ENCODE measurements at places on chromosomes 5 and 9.

DNA sequence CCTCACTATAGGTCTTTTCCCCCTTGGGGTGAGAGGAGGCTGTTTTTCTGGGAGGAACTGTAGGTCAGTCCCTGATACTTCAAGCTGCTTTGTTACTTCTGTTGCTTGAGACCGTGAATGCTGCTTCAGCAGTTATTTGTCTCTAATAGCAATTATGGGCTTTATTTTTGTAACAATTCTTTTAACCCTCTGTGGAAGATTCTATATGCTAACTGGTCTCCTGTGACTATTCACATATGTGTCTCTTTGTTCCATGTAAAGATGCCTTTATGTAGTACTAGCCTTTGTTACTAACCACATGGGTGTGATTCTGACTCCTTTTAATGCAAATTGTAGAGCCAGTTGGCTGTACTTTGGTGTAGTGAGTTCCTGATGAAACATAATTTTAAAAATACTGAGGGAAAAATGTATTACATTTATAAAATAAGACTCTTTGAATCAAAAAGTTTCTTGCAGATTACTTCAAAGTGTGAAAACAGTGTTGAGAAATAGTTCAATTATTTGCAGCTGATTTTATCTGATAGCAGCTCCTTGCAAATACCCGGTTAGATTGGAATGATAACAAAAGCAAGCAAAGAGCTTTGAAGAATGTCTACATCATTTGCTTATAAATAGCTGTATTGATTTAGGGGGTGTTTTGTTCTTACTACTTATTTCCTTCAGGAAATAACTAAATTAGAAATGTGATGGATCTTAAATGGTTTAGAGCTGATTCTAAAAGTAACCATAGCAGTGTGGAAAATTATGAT, 46.6 kb downstream of the ANGPTL2 start:
- no peak for DNase-seq

DNA sequence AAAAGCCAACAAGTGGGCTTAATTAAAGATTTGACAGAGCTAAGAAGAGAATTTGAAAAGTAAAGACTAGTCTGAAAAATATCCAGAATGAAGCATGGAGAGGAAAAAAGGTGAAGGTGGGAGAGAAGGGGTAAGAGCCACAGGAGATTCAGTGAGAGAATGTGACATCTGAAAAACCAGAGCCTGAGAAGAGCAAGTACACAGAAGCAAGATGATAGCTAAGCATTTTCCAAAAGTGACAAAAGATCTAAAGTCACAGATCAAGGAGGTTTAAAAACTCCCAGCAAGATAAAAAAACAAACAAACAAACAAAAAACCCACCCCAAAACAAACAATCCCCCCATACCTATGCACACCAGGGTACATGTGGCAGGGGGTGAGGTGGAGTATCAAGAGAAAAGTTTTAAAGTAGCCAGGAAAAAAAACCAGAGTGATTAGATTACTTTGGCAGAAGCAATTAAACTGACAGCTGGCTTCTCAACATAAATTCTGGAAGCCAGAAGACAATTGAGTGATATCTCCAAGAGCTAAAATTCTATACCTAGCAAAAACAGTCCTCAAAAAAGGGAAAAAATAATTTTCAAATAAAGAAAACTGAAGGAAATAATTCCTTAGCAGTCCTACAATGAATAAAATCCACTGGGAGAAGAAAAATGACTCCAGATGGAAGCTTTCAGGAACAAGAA, 111.4 kb downstream of the RAPGEF6 start:
- no peak for DNase-seq

GRCh38 chr9:79325501-79325900, 246.3 kb upstream of the TLE4 start:
- no peak for DNase-seq

DNA sequence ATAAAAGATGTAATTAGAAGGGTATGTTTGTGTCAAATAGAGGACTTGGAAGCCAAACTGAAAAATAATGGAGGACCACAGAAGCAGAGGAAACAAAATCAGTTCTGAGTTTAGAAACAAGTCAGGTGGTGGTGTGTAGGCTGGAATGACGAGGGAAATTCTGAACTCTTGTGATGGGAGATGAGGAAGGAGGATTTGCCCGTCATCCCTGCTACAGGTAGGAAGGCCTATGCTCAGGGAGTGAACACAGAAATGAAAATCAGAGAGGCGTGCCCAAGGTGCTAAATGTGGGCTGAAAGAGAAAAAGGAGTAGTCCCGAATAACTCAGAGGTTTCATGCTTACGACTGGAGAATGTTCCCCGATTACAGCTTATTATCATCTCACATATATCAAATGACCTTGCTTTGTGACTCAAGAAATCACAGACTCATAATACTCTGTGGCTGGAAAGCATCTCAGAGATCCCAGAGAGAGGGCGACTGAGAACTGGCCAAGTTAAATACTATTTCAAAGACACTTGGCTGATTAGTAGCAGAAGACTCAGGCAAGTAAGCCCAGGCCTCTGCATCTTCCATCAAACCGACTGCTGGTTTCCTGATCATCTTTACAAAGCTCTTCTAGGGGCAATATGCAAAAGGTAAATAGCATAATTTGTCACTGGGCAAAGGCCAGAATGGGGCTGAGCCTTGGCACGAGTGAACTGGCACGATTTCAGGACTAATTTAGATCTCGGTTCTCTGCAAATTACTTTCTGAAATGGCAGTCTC, 126.0 kb downstream of the SUSD1 start:
- DNase-seq, result no peak

GRCh38 chr9:87115785-87116184, 168.5 kb upstream of the GAS1 start:
- no peak for DNase-seq

- no peak for DNase-seq
Measured at GRCh38 chr5:134403951-134404350, 7.7 kb downstream of the CDKN2AIPNL start.

- peak; percentile 8 for DNase-seq
Measured at GRCh38 chr9:75378036-75378435, 289.7 kb downstream of the OSTF1 start.

- no peak for DNase-seq
Measured at GRCh38 chr5:14251733-14252132, 108.6 kb downstream of the TRIO start.

- no peak for DNase-seq
Measured at GRCh38 chr9:116027951-116028350, 125.6 kb upstream of the PAPPA start.

GRCh38 chr5:134515801-134516200, 9.7 kb upstream of the JADE2 start:
- DNase-seq, result no peak

DNA sequence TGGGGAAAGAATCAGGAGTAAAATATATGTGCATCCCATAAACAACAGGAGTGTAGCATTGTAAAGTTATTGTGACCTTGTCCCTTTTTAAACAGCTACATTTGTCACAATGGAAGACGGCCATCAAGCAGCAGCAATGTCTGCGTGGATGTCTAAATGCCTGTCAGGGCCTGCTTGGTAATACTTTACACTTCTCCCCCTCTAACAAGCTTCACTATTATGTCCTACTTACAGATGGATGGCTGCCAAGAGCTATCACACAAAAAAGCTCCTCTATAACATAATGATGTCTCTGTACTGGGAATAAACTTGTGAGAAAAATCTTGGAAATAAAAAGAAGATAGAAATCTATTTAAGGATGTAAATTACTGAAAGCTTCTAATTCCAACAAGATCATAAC, 213.0 kb downstream of the FBXL17 start:
- DNase-seq, result no peak

- DNase-seq, result no peak
Measured at GRCh38 chr9:132949709-132950108, 5.3 kb upstream of the TSC1 start.

GRCh38 chr5:88671106-88671504, 211.9 kb downstream of the MEF2C start:
- DNase-seq, result no peak

- no peak for DNase-seq
Measured at GRCh38 chr9:129080298-129080600, 662 bp upstream of the DOLPP1 start.

- no peak for DNase-seq
Measured at GRCh38 chr9:80197661-80198060, 625.9 kb downstream of the TLE4 start.

DNA sequence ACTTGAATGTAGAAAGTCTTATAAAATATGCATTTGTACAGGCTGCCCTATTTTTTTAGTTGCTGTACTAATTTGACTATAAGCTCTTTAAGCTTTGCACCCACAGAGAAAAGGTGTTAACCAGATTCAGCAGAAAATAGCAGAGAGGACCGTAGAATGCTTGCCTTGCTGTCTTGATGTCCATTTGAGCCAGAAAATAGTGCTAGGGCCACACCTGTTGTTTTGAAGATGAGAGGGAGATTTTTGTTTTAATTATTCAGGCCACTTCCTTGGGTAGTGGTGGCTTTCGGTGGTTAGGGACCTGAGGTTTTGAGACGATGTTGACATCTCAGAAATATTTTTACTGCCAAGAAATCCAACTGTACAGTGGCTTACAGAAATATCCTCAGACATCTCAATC, 196.0 kb downstream of the SPATA31D1 start:
- no peak for DNase-seq

DNA sequence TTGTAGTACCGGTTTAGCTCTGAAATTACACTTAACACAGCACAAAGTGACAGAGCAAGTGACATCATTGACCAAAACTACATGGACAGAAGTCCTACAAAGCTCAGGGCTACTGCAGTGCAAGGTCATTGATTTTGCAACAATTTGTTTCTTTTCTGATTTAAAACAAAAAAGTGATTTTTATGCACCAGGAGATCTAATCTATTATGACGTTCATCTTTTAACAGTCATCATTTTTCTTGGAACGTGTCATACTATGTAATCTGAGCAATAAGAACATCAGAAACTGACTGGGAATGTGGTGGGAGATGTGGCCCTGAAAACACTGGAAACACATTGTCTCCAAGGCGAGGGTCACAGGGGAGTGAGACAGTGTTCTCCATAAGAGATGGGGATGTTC, 17.4 kb upstream of the ZFAND5 start:
- no peak for DNase-seq

- no peak for DNase-seq
Measured at GRCh38 chr5:141717043-141717442, 35.0 kb upstream of the ARAP3 start.

Data from BE2C (cell line).